ENCODE measurements at places on chromosomes 11 and 22. TPM values are rescaled to one million over a fixed set of nuclear protein-coding genes. Genes with fewer than 3 reads are reported as not detected.

The PGA5 gene
- not detected for total RNA-seq

The FUT4 gene
- 2.9 TPM for total RNA-seq

- ATAC-seq, result no peak
Measured at GRCh38 chr11:59614277-59615119, 1.1 kb downstream of the OSBP start.

GRCh38 chr11:109858152-109858551 lies 235.0 kb upstream of the ZC3H12C start:
- ATAC-seq, result no peak

DNA sequence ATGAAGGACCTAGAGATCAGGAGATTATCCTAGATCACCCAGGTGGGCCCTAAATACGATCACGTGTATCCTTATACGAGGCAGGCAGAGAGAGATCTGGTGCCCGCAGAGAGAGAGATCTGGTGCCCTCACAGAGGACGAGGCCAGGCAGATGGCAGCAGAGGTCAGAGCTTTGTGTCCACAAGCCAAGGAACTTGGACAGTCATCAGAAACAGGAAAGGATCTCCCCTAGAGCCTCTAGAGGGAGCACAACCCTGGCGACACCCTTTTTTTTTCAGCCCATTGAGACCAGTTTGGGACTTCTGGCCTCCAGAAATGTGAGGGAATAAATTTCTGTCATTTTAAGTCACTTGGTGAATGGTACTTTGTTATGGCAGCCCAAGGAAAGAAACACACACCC lies 25.5 kb upstream of the TIMP3 start:
- ATAC-seq, result peak; percentile 60

GRCh38 chr11:127616158-127616557 lies 615.6 kb upstream of the KIRREL3 start:
- ATAC-seq, result no peak

DNA sequence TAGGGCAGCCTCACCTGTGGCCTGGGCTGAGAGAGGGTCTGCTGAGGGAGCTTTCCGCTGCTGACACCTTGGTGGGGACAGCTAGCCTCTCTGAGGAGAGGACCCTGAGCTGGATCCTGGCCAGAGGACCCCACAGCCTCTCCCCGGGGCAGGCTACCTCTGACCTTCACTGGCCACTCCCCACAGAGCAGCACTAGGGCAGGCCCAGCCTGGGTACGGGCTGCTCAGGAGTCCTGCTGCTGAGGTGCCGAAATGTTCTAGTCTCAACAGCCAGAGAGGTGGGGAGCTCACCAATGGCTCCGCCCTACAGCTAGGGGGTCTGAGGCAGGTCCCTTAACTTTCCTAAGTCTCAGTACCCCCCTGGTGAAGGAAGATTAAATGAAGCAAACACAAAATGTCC lies 47.5 kb downstream of the SGSM3 start:
- no peak for ATAC-seq

All from motor neuron (in vitro differentiated cells).